Epithelial cell of proximal tubule (primary cell): ENCODE measurements at places on chromosomes 1 and 21. TPM values are rescaled to one million over a fixed set of nuclear protein-coding genes. Genes with fewer than 3 reads are reported as not detected.

GRCh38 chr1:174480324-174480723 lies 32.6 kb downstream of the GPR52 start:
- DNase-seq = no peak

DNA sequence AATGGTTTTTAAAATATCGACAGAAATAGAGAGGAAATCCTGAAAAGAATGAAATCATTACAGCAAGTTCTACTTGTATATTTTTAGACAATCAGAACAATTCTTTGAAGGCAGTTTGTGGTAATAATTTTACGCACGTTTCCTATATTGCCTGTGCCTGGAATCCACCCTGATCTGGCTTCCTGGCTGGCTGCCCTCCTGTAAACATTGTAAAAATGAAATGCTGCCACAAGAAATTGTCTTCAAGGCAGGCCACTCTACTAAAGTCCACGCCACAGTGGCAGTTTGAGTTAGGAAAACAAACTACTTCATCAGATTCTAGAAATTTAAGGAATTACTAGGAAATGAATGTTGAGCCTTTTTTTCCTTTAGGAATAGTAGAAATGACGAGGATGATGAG lies 454.5 kb upstream of the NR5A2 start:
- DNase-seq = no peak

DNA sequence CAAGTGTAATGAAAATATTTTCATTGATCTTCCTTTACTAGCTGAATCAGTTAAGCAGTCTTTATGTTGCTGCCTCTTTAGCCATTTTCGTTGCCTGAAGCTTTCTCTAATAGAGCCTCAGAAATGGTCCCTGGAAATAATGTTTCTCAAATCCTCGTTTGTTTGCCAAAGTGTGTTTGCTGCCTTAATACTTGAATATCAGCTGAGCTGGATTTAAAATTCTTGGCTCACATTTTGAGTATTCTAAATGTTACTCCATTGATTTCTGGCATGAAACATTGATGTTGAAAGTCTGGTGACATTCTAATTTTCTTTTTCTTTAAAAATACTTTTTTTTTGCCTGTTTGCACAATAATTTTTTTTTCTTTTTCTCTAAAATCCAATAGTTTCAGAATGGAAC lies 84.6 kb upstream of the SERBP1 start:
- DNase-seq = no peak

DNA sequence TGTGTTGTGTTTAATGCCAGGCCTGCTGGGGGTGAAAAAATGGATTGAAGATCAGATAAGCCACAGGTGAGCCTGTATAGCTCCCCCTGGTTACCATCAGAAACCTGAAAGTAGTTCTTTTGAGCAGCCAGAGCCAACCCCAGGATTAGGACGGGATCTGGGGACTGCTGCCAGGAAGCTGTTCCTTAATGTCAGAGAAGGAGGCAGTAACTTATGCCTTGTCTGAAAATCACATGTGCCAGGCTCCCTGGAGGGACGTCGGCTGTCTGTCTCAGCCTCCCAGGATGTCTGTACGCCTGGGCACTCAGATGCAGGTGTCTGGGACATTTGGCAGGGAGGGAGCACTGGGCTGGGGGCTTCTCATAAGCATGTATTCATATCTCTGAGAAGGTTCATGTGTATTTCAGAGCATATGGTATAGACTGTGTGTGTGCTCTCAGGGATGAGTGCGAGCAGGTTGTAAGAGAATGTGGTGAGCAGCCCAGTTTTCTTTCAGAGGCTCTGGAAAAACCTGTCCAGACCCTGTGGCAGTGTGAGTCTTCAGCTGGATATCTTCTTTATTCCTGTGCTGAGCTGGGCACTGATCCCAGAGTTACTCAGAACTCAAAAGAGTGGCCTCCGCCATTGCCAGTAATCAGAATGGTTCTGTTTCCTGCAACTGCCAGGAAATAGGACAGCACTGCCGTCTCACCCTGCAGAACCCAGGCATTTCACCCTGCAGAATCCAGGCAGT lies 2.8 kb downstream of the FAM43B start:
- no peak for DNase-seq

The TIE1 gene
- total RNA-seq = 1.1 and 1.2 TPM in 2 replicates

The S100A12 gene
- not detected in 2 replicates for total RNA-seq

DNA sequence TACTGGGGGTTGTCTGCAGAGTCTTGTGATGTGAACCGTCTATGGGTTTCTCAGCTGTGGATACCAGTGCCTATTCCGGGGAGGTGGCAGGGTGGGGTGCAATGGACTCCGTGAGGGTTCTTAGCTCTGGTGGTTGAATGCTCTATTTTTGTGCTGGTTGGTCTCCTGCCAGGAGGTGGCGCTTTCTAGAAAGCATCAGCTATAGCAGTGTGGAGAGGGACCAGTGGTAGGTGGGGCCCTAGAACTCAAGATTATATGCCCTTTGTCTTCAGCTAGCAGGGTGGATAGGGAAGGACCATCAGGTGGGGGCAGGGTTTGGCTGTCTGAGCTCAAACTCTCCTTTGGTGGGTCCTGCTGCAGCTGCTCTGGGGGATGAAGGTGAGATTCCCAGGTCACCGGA lies 127.3 kb upstream of the PLD5 start:
- no peak for DNase-seq

DNA sequence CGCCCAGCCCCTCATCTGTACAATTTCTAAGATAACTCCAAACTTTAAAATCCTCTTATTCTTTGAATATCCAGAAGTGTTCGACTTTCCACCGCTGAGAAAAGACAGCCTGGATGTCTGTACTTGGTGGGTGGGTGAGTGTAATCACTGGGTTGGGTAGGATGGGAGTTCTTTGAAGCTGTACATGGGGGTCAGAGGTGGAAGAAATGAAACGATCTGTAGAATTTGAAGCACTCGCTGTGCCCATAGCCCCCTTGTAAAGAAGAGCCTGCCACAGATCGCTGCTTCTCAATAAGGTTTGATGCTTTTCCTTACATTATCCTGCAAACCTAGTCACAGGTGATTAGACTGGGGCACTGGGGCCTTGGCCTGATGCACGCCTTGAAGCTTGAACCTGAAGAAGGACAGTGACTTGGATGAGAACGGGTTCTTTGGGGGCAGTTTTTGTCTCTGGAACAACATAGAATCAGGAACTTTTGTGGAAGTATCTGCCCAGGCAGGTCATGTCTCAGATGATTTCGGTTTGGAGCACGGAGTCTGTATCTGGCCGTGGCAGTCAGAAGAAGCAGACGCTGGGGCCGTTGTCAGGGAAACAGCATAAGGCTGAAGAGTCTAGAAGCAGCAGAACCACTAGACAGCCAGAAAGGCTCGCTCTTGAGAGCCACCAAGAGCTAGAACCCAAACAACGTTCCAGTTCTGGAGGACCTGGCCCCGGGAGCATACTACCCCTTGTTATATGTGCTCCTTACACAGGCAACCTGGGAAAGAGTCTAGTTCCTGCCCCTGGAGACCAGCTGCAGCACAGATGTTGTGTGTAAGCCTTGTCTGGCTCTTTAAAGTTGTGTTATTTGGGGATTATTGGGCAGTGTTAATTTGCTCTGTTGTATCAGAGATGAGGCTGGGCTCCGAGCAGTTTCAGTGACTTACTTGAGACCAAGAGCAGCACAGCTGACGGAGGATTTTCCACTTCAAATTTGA lies 45.1 kb upstream of the SCCPDH start:
- DNase-seq = no peak

DNA sequence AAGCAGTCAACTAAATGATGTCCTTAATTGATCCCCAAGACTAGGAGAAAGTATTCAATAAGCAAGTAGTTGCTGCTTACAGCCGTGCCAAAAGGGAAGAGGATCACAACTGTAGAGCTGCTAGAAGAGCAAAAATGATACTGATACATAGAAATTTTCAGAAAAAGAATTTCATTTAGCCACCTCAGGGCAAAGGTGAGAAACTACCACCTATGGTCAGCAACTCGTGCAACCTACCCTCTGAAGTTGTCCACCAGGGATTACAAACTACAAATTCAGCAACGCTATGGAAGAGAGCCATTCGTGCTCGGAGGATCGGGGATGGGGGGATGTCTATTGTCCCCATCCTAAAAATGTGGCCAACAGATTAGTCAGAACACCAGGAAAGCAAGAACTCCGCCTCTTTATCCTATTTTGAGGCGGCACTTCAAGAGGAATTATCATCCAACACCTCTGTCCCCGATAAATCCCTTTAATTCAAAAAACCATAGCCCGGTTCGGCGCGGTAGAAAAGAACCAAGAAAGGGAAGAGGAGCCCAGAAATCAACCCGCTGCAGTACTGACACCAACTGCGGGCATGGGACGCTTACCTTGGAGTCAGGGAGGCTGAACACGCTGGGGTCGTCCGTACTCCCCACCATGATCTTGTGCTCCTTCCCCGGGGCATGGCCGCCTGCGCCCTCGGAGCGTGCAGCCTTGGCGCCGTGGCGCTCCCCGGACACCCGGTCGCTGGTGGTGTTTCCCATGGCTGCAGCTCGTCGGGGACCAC lies 687 bp downstream of the PRKAB2 start:
- DNase-seq = no peak

GRCh38 chr1:206738370-206739366 lies 31.9 kb upstream of the IL19 start:
- no peak for DNase-seq

The LDLRAD2 gene
- total RNA-seq = 0.17 TPM in 1 of 2 replicates, not detected in the other

- no peak for DNase-seq
Observed at GRCh38 chr1:204074274-204075138, 1.6 kb downstream of the SOX13 start.

GRCh38 chr1:35278886-35279554 lies 10.5 kb downstream of the ZMYM4 start:
- DNase-seq = no peak

- DNase-seq = no peak
Observed at GRCh38 chr1:115717541-115717940, 51.0 kb downstream of the CASQ2 start.

- no peak for DNase-seq
Observed at GRCh38 chr21:27817074-27817473, 850.2 kb upstream of the ADAMTS5 start.

DNA sequence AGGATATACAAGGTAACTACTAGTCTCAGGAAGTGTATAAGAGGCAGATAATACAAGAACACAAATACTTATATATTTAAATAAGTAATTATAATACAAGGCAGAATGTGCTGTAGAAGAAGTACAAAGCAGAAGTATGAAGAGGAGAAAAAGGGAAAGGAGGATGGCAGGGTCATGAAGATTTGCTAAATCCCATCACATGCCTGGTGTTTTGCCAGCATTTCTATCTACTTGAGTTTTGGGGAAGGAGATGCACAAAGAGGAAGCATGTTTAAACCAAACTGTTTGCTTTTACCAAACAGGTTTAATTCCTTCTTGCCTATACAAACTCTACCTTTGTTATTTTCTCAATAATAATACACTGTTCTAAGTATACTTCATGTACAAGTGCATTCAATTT lies 60.9 kb upstream of the PODN start:
- DNase-seq = no peak
